ENCODE measurements at places on chromosomes 1 and 21.

DNA sequence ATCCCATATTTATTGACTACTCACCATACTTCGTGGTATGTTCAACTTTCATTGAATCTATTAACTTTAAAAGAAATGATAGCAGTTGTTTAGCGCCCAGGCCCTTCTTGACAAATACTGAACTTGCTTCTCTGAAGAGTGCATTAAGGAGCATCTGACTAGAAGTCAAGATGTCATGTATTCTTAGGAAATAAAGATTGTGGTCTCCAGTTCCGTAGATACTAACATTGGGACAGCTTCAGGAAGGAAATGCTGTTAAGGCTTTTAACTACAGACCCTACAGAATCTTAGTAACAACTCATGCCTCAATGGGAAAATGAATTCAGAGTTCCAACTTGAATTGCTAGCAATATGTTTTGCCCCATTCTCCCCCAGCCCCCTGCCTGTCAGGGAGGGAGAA lies 14.8 kb downstream of the LYST start:
- no peak for DNase-seq

- no peak for DNase-seq
These were observed 47.4 kb downstream of the ZNF281 start for GRCh38 chr1:200362421-200362820.

DNA sequence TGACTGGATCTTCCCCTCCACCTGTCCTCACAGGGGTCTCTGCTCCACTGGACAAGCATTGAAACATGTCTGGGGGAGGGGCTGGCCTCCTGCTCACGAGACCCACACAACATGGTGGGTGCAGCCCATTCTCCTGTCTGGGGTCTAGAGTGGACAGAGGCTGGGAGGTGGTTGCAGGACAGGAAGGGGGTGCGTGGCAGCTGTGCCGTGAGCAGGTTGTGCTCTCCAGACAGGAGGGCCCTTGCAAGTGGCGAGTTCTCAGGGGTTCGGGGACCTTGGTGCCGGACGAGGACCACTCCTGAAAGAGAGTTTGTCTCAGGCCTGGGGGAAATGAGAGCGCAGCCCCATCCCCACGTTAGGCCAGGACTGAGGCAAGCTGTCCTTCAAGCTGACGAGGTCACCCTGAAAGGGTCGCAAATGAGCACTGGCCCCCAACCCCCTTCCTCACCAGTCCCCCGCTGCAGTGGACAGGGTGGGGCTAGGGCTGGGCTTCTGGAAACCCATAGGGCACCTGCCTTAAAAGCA lies 21.2 kb upstream of the TTC34 start:
- no peak for DNase-seq

DNA sequence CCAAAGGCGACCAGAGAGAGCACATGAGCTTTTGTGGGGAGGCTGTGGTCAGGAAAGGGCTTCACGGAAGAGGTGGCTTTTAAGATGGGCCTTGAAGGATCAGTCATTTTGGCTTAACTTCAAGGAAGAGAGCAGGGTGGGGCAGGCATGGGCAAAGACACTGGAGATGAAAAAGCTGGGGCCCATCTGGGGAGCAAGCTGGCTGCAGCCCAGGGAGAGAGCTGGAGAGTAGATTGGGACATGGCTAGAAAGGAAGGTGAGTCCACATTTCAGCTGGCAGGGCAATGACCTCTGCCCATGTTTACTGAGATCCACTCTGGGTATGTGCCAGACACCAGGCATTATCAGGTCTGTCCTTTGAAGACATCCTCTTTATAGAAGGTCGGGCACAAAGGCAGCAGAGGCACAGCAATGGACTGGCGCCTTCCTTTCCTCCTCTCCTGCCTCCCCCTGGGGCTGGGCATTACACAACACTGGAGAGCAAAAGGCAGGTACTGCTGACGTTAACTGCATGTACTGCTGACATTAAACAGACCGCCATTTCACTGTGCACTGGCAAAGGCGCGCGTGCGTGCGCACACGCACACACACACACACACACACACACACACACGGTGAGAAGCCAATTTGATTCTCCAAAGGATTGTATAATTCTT lies 2.2 kb upstream of the UBXN10 start:
- DNase-seq, result no peak

DNA sequence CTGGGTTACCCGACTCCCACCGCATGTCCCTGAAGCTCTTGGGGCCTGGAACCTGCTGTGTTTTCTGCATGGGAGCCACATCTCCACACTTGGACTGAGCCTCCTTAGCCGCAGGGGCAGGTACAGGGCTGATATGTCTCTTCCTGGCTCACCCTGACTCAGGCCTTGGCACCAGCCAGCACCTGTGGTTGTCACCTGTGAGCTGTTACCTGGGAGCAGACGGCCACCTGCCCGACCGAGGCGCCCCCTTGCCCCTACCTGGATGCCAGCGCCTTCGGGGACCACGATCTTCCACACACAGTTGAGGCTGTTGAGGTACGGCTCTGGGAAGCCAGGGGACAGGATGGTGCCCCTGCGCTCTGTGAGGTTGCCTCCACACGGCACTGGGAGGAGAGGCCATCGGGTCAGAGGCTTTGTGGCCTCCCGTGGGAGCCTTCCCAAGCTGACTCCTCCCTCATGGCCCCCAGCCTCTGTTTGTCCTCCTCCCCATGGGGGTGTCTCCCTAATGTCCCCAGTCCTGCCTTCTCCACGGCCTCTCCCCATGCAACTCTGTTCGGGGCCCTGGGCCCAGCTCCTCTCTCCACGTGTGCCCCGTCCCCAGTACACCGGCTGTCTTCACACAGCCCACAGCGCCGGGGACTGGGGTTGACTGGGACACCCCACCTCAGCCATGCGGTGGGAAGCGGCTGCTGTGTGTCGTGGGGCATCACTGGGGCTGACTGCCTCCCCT lies 152.0 kb downstream of the ZSCAN20 start:
- DNase-seq, result no peak

DNA sequence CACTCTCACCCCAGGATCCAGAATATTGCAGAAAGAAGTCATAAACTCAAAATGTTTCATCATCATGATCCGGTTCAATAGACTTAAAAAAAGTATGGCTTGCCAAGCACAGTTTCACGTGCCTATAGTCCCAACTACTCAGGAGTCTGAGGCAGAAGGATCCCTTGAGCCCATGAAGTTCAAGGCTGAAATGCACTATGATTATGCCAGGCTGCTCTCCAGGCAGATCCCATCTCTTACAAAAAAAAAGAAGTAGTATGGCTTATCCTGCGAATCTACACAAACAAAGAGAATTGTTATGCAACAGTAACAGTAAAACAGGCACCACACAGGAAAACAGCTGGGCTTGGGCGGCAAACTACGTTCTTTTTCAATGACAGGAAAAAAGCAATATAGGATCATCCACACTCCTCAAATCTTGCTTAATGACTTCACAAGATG lies 76.2 kb downstream of the EIF4G3 start:
- no peak for DNase-seq

Measured in NAMALWA (cell line).